ENCODE measurements at places on chromosomes 7 and 10. TPM values are rescaled to one million over a fixed set of nuclear protein-coding genes. Genes with fewer than 3 reads are reported as not detected.

DNA sequence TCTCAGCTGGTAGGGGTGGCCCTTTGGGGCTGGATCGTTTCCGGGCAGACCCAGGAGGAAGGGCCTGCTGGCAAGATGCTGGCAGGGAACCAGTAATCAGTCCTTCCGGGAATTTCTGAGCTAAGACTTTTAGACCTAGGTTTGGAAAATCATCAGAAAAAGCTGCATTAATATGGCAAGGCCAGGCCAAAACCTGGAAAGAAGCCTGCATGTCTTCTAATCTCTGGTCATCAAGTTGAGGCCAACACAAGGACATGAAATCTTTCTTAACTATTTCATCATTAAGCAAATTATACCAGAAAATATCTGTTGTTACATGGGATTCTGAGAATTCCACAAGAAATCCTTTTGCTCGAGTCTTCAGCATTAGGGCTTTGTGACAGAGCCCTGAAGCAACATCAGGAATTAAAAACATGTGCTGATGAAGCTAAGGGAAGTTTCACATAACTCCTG, 19.9 kb downstream of the CPA1 start:
- DNase-seq: no peak
- no peaks in the 10 kb centered on the region for H3K36me3 ChIP-seq
- no peak overlapping the region for H3K4me3 ChIP-seq
- H3K27ac ChIP-seq: no peak overlapping the region
- no peaks in the 10 kb centered on the region for H3K27me3 ChIP-seq

GRCh38 chr7:134406431-134406830, 52.5 kb downstream of the AKR1B1 start:
- H3K27ac ChIP-seq: no peak overlapping the region
- no peak for DNase-seq
- H3K4me1 ChIP-seq: no peaks in the 10 kb centered on the region
- no peaks in the 10 kb centered on the region for H3K27me3 ChIP-seq
- no peaks in the 10 kb centered on the region for H3K36me3 ChIP-seq

DNA sequence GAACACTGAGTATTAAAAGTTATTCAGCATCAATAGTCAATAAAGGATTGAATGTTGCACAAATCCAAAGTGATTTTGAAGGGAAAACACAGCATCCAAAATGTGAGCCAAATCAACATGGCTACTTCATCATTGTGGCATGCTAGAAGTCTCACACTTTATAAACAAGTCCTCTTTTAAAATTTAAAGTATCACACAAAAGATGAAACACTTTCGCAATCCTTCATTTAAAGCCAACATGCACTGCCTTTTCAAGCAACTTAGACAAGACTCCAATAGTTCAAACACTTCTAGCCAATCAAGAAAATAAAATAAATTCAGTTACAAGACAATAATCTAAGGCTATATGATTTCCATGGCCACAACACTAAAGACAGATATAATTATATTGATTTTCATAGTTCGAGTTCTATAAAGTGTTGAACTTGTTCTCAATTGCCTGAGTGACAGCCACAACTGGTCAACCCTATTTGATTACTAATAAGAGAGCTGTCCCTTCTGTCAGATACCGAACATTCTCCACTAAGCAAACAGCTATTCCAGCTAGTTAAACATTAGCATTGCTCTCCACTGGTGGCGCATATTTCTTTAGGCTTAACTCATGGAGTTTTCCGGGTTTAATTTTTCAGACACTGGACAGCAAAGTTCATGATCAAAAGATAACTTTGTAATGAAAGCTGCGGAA, 8.3 kb downstream of the EBF3 start:
- H3K4me1 ChIP-seq: peaks cover 3% of the 10 kb centered on the region
- no peak overlapping the region for H3K27ac ChIP-seq
- H3K36me3 ChIP-seq: no peaks in the 10 kb centered on the region
- no peak overlapping the region for H3K4me3 ChIP-seq
- DNase-seq: no peak
- H3K27me3 ChIP-seq: peaks cover 5% of the 10 kb centered on the region

- no peaks in the 10 kb centered on the region for H3K4me1 ChIP-seq
- H3K36me3 ChIP-seq: no peaks in the 10 kb centered on the region
- H3K27me3 ChIP-seq: no peaks in the 10 kb centered on the region
- no peak for DNase-seq
These were observed 591.5 kb upstream of the ANKRD30A start for GRCh38 chr10:36533861-36534260.

GRCh38 chr10:59212301-59212798, 35.9 kb downstream of the PHYHIPL start:
- no peaks in the 10 kb centered on the region for H3K36me3 ChIP-seq
- no peaks in the 10 kb centered on the region for H3K27me3 ChIP-seq
- no peak overlapping the region for H3K27ac ChIP-seq
- no peak overlapping the region for H3K4me3 ChIP-seq

SDK1 gene
- total RNA-seq: 4.4 TPM

DNA sequence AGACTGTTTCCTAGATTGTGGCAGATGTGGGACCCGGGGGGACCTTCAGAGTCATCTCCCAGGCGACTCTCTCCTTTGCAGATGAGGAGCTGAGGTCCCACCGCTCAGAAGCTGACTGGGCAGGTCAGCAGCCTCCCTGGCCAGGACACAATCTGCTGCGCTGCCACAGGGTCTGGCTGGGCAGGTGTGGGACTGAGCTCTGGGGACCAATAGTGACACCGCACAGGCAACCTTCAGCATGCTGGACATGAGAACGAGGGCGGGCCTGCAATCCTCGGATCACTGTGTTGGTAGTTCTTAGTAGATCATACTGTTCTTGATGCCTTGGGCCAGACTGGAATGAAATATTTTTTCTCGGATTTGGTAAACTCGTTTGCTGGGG, 20.5 kb upstream of the CRYGN start:
- DNase-seq: no peak
- peak overlapping the region; percentile 80 for H3K27ac ChIP-seq
- H3K36me3 ChIP-seq: no peaks in the 10 kb centered on the region

TRIL gene
- total RNA-seq: 2.6 TPM

DNA sequence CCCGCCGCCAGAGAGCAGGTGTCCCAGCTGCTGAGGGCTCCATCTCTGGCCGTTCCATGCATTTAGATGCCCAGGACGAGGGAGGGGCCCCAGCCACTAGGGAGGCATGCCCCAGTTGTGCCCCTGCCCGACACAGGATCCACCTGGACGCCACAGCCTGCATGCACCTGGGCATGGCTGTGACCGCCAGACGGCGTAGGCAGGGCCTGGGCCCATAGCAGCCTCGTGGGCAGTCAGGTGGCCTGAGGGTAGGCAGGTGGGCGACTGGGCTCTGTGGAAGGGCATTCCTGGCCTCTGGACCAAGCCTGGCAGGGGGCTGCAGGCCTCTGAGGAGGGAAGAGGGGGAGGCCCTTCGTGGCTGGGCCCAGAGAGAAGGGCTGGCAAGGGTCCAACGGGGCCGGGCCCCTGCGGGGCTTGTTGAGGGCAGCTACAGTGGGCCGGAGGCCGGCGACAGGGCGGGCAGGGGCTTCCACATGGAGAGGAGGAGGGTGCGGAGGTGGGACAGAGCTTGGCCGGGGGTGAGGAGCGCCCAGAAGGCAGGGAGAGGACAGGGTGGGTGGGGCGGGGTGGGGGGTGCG, 76.0 kb upstream of the NKX6-2 start:
- no peaks in the 10 kb centered on the region for H3K27me3 ChIP-seq
- no peak overlapping the region for H3K27ac ChIP-seq
- peak; percentile 31 for DNase-seq
- no peaks in the 10 kb centered on the region for H3K36me3 ChIP-seq

FGFBP3 gene
- 1.3 TPM for total RNA-seq

DNA sequence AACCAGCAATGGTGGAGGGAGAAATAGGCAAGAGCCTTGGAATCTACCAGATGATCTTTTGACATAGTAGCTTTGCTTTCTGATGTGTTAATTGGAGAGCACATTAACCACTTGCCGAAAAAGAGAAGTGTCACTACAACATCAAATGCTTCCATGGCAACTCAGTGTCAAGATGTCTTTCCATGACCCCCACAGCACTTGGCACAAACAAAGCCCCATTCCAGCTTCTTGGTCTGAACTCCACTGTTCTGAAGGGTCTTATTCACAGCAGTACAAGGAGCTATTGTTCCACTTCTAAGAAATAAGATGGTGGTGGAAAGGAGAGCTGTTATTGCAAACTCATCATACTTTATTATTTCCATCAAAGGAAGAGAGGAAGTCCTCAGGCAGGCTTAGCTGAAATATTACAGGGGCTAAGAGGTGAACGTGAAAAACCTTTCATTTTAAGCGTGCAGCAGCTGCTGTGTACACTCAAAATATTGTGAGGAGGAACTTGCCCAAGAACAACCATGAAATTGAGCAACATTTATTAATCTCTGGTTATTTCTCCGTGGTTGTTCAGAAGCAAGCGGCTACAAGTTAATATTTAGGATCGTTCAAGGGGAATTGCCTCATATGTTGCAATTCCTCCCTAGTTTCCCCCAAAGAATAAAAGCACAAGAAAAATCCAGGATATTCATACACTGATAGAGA, 354.8 kb upstream of the CELF2 start:
- H3K36me3 ChIP-seq: no peaks in the 10 kb centered on the region
- peaks cover 15% of the 10 kb centered on the region for H3K4me1 ChIP-seq

- no peaks in the 10 kb centered on the region for H3K4me1 ChIP-seq
- no peak overlapping the region for H3K4me3 ChIP-seq
- H3K27me3 ChIP-seq: no peaks in the 10 kb centered on the region
These were observed 30.0 kb upstream of the EIF5AL1 start for GRCh38 chr10:79482304-79482703.

GRCh38 chr7:129986600-129986999, 33.8 kb upstream of the UBE2H start:
- no peak overlapping the region for H3K4me3 ChIP-seq
- H3K27ac ChIP-seq: no peak overlapping the region

DNA sequence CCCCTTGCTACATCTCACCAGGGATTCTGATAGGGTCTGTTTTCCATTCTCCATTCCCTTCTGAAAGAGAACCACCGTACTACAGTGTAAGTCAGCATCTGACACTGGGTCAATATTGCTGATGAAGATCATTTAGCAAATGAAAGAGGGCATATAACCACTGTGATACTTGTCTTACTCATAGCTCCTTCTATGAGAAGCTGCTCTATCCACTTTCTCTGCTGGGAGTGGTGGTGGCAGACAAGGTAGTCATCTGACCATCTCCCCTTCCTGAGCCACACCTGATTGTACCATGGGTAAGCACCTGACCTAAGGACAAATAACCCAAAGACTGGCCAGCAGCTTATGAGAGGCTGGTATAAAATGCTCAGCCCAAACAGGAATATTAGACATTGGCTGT, 220.4 kb downstream of the DOCK4 start:
- DNase-seq: no peak
- no peaks in the 10 kb centered on the region for H3K27me3 ChIP-seq
- no peaks in the 10 kb centered on the region for H3K4me1 ChIP-seq
- no peak overlapping the region for H3K4me3 ChIP-seq
- no peak overlapping the region for H3K27ac ChIP-seq

DNA sequence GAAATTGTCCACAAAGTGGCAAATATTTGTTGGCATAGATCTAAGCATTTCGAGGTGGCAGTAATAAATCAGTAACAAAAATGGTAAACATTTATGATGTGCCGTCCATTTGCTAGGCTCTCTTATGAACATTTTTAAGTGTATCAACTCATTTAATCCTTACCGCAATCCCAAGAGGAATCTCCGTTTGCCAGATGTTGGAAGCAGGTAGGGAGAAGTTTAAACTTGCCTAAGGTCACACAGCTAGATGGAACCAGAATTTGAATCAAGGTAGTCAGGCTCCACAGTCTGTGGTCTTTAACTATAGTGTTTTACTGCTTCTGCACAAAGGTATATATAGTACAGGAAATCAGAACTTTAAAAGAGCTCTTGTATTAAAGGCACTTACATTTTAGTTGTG, 2.6 kb downstream of the MKLN1 start:
- H3K36me3 ChIP-seq: no peaks in the 10 kb centered on the region
- peak overlapping the region; percentile 97 for H3K4me3 ChIP-seq
- H3K27me3 ChIP-seq: no peaks in the 10 kb centered on the region
- H3K4me1 ChIP-seq: peaks cover 8% of the 10 kb centered on the region
- no peak overlapping the region for H3K27ac ChIP-seq

TAS2R4 gene
- 2.7 TPM for total RNA-seq

DNA sequence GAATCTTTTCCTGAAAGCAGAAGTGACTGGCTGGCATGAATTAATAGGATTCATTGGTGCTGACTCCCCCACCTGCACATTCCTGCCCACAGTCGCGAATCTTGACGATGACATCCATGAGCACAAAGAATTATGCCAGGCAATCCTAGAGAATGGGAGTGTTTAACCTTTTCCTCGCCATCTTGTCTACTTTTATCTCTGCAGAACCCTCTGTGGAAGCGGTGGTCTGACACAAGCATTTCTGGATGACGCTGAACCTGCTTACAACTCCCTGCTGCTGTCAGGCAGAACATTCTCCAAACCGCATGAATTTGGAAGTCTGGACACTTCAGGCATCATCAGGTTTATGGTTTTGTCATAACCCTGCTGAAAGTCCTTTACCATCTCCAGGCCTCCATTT, 36.5 kb downstream of the KLF6 start:
- H3K36me3 ChIP-seq: no peaks in the 10 kb centered on the region
- H3K4me3 ChIP-seq: no peak overlapping the region
- no peaks in the 10 kb centered on the region for H3K27me3 ChIP-seq
- no peak for DNase-seq

GRCh38 chr7:130079846-130080394, 9.6 kb downstream of the KLHDC10 start:
- peaks cover 3% of the 10 kb centered on the region for H3K4me1 ChIP-seq
- DNase-seq: no peak
- no peak overlapping the region for H3K27ac ChIP-seq
- no peaks in the 10 kb centered on the region for H3K36me3 ChIP-seq

DNA sequence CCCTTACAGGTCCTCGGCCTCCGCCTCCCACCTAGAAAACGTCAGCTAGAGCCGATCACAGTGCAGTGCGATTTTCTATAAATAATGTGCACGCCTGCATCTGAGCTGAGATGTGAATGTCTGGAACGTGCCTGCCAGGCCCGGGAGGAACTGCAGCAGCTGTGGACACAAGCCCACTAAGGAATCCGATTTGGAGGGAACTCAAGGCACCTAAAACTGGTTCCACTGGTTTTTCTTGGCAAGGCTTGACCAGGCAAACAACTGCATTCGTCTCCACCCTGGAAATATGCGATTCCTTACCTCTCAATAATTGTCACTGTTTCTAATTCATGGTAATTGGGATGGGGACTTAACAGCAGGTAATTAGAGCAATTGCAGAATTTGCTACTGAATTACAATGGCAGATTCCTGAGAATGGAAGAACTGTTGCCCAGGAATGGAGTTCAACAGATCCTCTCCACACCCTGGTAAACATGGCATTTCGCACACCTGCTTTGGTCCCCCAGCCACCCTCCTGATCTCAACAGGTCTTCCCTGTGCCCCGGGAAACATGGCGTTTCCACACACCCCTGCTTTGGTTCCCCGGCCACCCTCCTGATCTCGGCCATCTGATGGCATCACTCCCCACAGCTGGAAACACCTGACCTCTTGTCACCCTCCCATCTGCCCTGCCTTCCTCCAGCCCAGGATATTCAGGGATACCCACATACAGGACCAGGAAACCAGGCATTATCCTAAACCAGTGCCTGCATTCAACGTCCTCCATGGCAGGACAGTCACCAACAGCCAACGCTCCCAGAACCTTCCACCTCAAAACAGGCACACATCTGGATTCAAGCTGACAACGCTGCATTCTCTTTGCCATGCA, 76.0 kb downstream of the DIP2C start:
- peaks cover 8% of the 10 kb centered on the region for H3K4me1 ChIP-seq
- no peak overlapping the region for H3K27ac ChIP-seq
- no peaks in the 10 kb centered on the region for H3K27me3 ChIP-seq
- no peaks in the 10 kb centered on the region for H3K36me3 ChIP-seq

AGAP6 gene
- 9.1 TPM for total RNA-seq
